Camera-type eye (tissue), 1 donor: ENCODE measurements at places on chromosomes 7 and 10. TPM values are rescaled to one million over a fixed set of nuclear protein-coding genes. Genes with fewer than 3 reads are reported as not detected.

FXYD4 gene
- not detected for total RNA-seq

ZSWIM8 gene
- 97.1 TPM for total RNA-seq

ADAM12 gene
- total RNA-seq: 29.9 TPM

MMD2 gene
- total RNA-seq: 5.7 TPM

HMX2 gene
- total RNA-seq: not detected

MBL2 gene
- total RNA-seq: not detected

RAB18 gene
- 80.2 TPM for total RNA-seq

SFRP5 gene
- 68.7 TPM for total RNA-seq

LRRC4 gene
- total RNA-seq: 4.6 TPM
